ENCODE measurements at places on chromosomes 6 and 20.

DNA sequence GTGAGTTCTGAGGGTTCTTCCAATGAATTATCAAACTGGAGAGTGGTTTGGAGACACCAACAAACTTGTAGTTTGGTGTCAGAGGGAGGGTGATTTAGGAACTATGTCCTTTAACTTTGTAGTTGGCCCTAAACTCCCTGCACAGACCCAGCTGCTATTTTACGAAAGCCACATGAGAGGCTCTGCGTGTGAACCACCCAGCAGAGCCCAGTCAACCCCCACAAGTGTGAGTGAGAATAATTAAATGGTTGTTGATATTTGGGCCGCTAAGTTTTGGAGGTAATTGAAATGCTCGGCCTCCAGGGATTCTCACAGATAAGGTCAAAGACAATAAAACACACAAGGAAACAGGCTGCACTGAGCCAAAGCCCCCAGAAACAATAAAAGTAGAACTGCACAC lies 6.9 kb upstream of the VAPB start:
- no peak for DNase-seq

DNA sequence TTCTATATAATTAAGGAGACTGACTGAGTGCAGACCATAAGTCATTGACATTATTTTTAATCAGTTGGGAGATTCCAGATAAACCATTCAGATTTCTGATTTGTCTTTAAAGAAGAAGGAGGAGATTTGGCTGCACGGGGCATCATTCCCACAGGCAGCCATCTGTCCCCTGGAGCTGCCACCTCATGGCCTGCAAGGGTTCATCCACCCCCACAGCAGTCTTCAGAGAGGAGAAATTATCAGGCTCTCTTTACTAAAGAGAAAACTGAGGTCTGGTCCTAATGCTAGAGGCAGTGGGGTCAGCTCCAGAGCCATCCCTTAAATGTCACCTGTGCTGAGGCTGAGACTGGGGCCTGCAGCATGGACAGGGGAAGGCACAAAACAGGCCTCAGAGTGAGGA lies 501.3 kb upstream of the SULF2 start:
- DNase-seq, result no peak

DNA sequence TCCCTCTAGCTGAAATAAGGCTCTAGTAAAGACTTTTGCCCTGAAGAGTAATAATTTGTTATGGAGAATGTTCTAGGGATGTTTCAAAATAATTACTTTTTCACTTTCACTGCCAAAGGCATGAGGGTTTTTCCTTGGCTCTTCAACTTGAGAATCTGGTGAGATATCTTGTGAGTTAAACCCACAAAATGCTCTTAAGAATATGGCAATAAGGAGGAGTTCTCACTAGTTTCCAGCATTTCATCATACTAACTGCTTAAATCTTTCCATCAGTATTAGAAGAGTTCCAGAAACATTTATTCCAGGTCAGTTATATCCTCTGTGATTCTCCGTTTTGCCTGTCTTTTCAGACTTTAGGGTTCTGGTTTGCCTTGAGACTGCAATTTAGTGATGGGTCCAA lies 785.6 kb upstream of the GJE1 start:
- DNase-seq, result no peak

DNA sequence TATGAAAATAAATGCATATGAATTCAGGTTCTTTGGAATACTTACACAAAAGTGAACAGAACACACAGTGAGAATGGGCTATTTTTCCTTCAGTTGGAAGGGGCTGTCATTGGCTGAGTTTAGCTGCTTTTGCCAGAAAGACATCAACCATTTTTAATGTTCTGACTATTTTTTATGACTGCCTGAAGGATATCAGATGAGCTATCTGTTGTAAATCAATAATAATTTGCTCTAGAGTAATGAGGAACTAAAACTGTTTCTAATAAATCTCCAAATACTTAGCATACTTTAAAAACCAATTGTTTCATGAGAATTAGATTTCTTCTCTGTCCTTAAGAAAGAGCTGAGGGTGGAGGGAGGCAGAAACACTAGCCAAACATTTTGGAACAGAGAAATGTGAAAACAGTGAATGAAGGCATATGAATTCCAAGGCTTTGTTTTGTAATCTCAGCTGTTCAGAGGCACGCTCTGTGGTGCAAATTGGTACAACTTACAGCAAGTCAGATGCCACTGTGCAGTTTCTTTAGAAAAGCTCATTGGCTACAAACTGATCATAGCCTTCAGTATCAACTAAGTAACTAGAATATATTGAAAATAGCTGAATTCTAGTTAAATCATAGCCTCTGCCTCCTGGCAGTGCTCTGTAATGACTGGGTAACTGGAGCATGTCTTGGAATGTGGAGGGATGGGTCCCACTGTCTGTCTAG lies 228.9 kb upstream of the JAG1 start:
- DNase-seq, result no peak

- DNase-seq, result peak; percentile 79
These were observed 8.0 kb downstream of the TP53RK start for GRCh38 chr20:46681032-46681854.

DNA sequence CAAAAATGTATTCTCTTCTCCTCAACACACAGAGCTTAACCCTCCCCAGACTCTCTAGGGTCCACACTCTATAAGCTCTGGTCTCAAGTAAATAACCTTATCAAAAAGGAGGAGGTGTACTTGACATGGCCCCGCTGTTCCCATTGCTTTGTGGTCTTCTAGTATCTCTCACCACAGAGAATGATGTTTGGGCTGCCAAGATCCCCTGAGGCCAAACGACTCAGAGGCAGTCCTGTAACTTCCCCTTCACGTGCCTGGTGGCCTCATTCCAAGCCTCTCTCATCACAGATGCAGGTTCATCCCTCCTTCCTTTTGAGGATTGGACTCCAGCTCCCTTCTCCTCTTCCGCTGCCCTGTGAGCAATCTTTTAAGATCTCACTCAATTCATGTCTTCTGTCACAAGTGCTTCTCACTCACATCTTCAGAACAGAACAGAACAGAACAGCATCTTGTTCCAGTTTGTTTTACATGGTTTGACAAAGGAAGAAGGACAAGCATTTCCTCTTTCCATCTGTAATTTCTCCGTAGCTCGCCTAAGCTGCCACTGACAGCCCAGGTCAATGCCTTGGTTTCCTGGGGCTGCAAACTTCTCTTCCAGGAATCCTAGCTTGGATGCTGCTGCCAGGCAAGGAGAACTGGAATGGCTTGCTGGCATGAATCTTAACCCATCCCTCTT lies 541.5 kb downstream of the CD83 start:
- DNase-seq, result peak; percentile 32

DNA sequence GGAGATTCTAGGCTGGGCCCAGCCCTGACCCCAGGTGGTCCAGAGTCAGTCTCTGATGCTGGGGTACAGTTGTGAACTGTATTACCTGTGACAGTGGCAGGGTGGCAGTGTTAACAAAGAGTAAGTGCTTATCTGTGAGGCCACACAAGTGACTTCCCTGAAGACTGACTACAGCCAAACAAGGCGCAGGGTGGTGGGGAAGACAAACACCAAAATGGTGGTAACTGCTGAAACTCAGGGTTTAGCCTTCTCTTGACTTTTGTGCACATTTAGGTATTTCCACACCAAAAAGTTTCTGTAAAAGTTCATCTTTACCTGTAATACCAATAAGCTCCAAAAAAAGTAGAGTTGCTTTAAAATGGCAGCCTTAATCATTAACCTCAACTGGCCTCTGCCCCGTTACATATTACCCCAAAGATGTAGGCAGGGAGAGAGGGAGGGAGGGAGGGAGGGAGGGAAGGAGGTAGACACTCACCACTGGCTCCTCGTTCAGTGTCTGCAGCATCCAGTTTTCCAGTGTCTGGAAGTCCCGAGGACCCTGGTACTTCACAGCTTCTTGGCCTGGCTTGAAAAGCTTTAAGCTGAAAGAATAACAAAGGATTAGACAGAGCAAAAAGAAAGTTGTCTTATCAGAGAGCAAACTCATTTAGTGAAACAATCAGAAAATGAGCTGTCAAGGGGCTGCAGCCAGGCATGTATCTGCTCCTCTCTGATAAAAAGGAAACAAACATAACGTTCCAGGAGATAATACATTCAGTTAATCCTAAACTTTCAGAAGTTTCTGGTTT lies 11.3 kb downstream of the TXNDC5 start:
- DNase-seq, result no peak

DNA sequence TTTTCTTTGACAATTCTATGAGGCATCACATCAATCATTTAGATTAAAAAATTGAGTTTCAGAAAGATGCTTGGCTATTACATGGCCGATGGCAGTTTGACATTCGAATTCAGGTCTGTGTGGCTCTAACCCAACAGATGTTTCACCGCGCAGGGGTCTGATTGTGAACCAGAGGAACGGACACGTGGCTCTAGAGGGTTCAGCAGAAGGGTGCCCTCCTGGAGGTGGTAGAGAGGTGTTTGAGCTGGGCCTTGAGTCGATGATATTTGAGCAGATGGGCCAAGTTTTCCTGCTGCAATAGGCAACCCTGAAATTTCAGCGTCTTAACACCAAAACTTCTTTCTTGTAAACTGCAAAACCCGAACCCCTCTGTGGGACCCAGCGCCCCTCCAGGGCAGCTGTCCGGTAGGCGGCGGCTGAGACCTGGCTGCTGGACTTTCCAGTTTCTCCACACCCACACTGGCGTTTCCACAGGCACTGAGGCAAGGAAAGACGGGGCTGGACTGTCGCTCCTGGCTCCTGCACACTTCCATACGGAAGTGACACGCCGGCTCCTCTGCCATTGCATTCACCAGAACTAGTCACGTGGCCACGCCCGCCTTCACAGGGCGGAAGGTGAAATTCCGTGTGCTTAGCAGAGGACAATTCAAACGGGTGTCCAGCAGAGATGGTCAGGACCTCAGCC lies 11.3 kb upstream of the AFDN start:
- DNase-seq, result no peak

- DNase-seq, result no peak
These were observed 193.6 kb downstream of the DOK5 start for GRCh38 chr20:54669040-54669363.

- DNase-seq, result no peak
These were observed 179.0 kb upstream of the FOXA2 start for GRCh38 chr20:22763257-22763906.

- DNase-seq, result peak; percentile 57
These were observed 287.6 kb downstream of the PHF3 start for GRCh38 chr6:63923139-63923739.

GRCh38 chr6:108693430-108694154 lies 132.9 kb downstream of the FOXO3 start:
- DNase-seq, result no peak

GRCh38 chr6:41451515-41452163 lies 94.5 kb upstream of the FOXP4 start:
- no peak for DNase-seq
